ENCODE measurements at places on chromosomes 1 and 21. TPM values are rescaled to one million over a fixed set of nuclear protein-coding genes. Genes with fewer than 3 reads are reported as not detected.
A peak's percentile ranks its signal among the peaks of the same experiment; 100 is the strongest.

- peak; percentile 52 for DNase-seq
Measured at GRCh38 chr1:204992201-204992997, 50.6 kb upstream of the CNTN2 start.

DNA sequence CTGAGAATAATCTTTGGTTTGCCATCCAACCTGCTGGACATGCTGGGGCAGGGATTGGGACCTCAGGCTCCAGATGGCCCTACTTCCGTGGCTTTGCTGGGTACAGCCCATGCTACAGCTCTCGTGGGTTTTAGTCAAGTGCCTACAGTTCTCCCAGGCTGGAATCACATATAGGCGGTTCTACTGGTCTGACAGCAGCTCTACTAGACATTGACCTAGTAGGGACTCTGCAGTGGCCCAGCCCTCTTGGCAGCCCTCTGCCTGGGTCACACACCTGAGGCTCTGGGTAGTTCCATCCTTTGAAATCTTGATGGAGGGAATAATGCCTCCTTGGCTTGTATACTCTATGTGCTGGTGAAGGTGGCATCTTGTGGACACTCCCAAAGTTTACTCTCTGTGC, 72.2 kb downstream of the PGM1 start:
- DNase-seq = no peak

GRCh38 chr1:246947255-246947654, 15.5 kb upstream of the AHCTF1 start:
- DNase-seq = no peak

The LRRC38 gene
- total RNA-seq = not detected

Measured in activated CD8-positive, alpha-beta T cell treated with anti-CD3 and anti-CD28 coated beads, Interleukin-2, amount 10 ng/mL, durations not matched to agents 7 days and 5 days (primary cell).